ENCODE measurements at places on chromosomes 16 and 17. TPM values are rescaled to one million over a fixed set of nuclear protein-coding genes. Genes with fewer than 3 reads are reported as not detected.

The SHCBP1 gene
- total RNA-seq, result 4.3 TPM

The PYY gene
- total RNA-seq, result 0.13 TPM

The KRTAP17-1 gene
- total RNA-seq, result not detected

The SLC12A3 gene
- total RNA-seq, result not detected

The FXR2 gene
- 37.5 TPM for total RNA-seq

The EMP2 gene
- 20.4 TPM for total RNA-seq

The RPH3AL gene
- 0.80 TPM for total RNA-seq

The TBC1D3C gene
- total RNA-seq, result not detected

The HEATR9 gene
- total RNA-seq, result not detected

The TP53TG3F gene
- not detected for total RNA-seq

The AOC2 gene
- 0.72 TPM for total RNA-seq

The SNX20 gene
- not detected for total RNA-seq

The PDILT gene
- not detected for total RNA-seq

The CES5A gene
- not detected for total RNA-seq

The MMD gene
- 275 TPM for total RNA-seq

The PRSS21 gene
- 2.2 TPM for total RNA-seq

The HOXB7 gene
- 13.2 TPM for total RNA-seq

The OTOP3 gene
- total RNA-seq, result not detected

The MYH2 gene
- not detected for total RNA-seq

The TAT gene
- total RNA-seq, result not detected

The TP53TG3 gene
- total RNA-seq, result not detected

The DRC3 gene
- total RNA-seq, result 0.40 TPM

The RASL10B gene
- 4.0 TPM for total RNA-seq

The CHST6 gene
- total RNA-seq, result 1.7 TPM

The C16orf46 gene
- 0.13 TPM for total RNA-seq

The CCL1 gene
- total RNA-seq, result not detected

The HBA2 gene
- 0.91 TPM for total RNA-seq

The SULT1A4 gene
- total RNA-seq, result 2.4 TPM

The CA4 gene
- not detected for total RNA-seq

The CDK5R1 gene
- 1.4 TPM for total RNA-seq

The AANAT gene
- not detected for total RNA-seq

The PRPSAP1 gene
- 18.4 TPM for total RNA-seq

The CX3CL1 gene
- 0.91 TPM for total RNA-seq

The HOXB1 gene
- not detected for total RNA-seq

The CD300LG gene
- not detected for total RNA-seq

The SLC4A1 gene
- total RNA-seq, result not detected

The KRT40 gene
- total RNA-seq, result not detected

The TMIGD1 gene
- not detected for total RNA-seq

The G6PC1 gene
- not detected for total RNA-seq

The HSBP1 gene
- total RNA-seq, result 37.6 TPM

The MAPK7 gene
- total RNA-seq, result 42.6 TPM

The PRSS8 gene
- 4.1 TPM for total RNA-seq

The CNGB1 gene
- not detected for total RNA-seq

The CLEC3A gene
- total RNA-seq, result not detected

The RANGRF gene
- total RNA-seq, result 18.1 TPM

The MTHFSD gene
- 13.2 TPM for total RNA-seq

The ITGB3 gene
- total RNA-seq, result 10.9 TPM
